Urinary bladder (tissue), 4 donors: ENCODE measurements at places on chromosomes 3 and 15. TPM values are rescaled to one million over a fixed set of nuclear protein-coding genes. Genes with fewer than 3 reads are reported as not detected.

The STAB1 gene
- total RNA-seq = 73.5 TPM

The MB21D2 gene
- 22.6 TPM for total RNA-seq

The GOLGA8J gene
- not detected for total RNA-seq

The C3orf85 gene
- total RNA-seq = not detected

The GATA2 gene
- total RNA-seq = 19.2 TPM

The CFAP92 gene
- total RNA-seq = 1.9 TPM

The HHATL gene
- 0.69 TPM for total RNA-seq

The CAMP gene
- not detected for total RNA-seq

The GPR149 gene
- total RNA-seq = not detected

The MKRN2OS gene
- not detected for total RNA-seq

The ACAD11 gene
- total RNA-seq = 47.3 TPM

The PATL2 gene
- total RNA-seq = 1.7 TPM

The PAQR5 gene
- total RNA-seq = 2.6 TPM

The LIPC gene
- 1.2 TPM for total RNA-seq

The AHSG gene
- total RNA-seq = 0.26 TPM

The FANCD2OS gene
- not detected for total RNA-seq

The CCDC80 gene
- total RNA-seq = 128 TPM

The SCG5 gene
- 14.9 TPM for total RNA-seq

The NEK10 gene
- total RNA-seq = 7.5 TPM

The VIPR1 gene
- 5.2 TPM for total RNA-seq

The ANKRD63 gene
- total RNA-seq = not detected

The WDR72 gene
- 0.16 TPM for total RNA-seq

The DNAJC13 gene
- 111 TPM for total RNA-seq
